ENCODE measurements at places on chromosomes 13 and 19.

DNA sequence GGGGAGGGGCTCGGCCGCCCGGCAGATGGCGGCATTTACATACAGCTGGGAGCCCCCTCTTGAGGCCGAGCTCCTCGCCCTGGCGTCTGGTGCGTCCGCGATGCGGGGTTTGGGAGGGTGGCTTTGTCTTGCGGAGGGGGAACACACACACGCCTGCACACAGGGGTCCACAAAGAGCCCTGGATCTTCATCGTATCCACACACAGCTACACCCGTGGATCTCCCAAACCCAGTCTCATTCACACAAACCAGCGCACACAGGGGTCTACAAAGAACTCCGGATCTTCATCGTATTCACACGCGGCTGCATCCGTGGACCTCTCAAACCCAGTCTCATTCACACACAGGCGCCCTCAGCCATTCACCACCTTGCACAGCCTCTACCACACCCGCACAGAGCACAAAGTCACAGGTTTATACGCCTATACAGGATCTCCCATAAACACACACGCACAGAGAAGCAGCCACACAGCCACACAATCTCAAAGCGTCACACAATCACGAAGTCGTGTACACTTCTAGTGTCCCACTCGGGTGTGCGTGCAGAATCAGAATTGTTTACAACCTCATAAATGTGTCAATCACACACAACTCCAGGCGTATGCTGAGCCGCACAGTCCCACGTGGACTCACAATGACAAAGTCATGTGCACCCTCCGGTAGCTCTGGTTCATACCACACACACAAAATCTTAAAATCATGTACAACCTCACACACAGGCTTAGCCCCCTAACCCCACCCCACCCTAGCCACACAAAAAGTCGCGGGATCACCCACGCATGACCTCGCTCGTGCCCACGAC lies 550 bp upstream of the DLL3 start:
- no peak for DNase-seq

DNA sequence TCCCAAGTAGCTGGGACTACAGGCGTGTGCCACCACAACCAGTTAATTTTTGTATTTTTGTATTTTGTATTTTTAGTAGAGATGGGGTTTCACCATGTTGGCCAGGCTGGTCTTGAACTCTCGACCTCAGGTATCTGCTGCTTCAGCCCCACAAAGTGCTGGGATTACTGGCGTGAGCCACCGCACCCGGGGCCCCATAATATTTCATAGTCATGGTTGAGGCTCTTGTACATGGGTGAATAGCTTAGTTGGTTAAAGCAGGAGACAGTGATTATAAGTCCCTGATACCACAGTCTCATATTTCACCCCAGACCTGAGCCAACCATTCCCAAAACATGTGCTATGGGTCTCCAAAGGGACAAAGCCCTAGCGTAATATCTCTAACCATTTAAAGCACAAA lies 26.1 kb downstream of the MBNL2 start:
- DNase-seq = no peak

DNA sequence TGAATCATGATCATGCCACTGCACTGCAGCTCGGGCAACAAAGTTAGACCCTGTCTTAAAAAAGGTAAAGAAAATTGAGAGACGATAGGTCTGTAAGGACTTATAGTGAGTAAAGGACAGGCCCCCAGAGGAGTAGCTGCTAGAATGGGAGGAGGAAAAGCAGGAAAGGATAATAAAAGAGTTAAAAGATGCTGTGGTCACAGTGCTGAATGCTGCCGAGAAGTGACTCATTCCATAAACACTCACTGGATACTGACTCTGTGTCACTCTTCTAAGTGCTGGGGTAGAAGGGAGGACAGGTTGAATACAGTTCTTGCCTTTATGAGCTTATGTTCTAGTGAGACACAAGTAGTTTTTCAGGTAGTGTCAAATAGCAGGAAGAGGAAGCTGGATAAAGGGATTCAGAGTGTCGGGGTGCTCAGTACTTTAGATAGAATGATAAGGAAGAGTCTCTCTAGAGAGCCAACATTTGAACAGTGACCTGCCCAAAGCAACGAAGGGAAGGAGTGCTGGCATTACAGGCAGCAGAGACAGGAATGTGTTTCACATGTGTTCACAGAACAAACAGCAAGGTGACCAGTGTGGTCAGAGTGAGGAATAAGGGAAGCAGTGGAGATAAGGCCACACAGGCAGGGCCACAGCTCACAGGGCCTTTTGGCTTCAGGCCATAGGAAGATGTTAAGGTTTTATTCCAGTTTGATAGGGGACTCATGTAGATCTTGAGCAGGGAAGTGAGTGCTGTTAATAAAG lies 1240.5 kb downstream of the UQCRFS1 start:
- no peak for DNase-seq

GRCh38 chr13:77437267-77437666 lies 98.2 kb upstream of the SCEL start:
- no peak for DNase-seq

DNA sequence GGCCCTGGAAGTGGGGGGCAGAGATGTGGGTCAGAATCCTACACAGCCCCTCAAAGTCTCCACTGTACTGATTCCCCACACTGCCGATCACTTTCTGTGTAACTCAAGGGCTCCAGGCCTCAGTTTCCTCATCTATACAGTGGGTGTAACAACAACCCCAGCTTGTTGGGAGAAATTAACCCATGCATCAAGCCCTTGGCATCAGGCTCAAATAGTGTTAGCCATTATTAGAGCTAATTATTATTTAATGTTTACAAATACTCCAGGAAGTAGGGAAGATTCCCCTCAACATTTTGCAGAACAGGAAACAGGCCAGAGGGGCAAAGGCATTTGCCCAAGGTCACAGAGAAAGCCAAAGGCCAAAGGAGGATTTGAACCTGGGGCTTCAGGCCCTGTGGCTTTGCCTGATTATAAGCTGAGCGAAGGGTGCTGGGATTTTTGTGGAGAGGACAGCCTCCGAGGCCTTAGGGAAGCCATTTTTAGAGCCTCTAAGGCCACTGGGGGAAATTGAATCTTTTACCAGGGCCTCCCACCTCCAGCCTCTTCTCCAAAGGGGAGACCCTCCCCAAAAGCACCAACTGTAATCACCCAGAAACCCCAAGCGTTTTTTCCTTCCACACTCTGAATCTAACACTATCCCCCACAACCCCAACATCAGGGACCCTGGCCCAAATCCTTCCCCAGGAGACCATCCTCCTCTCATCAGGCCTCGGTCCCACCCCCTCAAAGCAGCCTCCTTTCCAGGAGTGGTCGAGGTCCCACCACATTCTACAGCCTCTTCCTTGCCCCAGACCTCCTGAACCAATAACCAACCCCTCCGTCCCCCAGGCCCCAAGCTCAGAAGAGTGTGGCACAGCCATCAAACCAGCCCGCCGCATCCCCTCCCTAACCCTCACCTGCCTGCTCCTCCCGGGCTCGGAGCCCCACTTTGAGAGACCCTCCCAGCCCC lies 1.1 kb downstream of the FKBP8 start:
- no peak for DNase-seq

- no peak for DNase-seq
These were observed 2.4 kb downstream of the MAG start for GRCh38 chr19:35294328-35294727.

DNA sequence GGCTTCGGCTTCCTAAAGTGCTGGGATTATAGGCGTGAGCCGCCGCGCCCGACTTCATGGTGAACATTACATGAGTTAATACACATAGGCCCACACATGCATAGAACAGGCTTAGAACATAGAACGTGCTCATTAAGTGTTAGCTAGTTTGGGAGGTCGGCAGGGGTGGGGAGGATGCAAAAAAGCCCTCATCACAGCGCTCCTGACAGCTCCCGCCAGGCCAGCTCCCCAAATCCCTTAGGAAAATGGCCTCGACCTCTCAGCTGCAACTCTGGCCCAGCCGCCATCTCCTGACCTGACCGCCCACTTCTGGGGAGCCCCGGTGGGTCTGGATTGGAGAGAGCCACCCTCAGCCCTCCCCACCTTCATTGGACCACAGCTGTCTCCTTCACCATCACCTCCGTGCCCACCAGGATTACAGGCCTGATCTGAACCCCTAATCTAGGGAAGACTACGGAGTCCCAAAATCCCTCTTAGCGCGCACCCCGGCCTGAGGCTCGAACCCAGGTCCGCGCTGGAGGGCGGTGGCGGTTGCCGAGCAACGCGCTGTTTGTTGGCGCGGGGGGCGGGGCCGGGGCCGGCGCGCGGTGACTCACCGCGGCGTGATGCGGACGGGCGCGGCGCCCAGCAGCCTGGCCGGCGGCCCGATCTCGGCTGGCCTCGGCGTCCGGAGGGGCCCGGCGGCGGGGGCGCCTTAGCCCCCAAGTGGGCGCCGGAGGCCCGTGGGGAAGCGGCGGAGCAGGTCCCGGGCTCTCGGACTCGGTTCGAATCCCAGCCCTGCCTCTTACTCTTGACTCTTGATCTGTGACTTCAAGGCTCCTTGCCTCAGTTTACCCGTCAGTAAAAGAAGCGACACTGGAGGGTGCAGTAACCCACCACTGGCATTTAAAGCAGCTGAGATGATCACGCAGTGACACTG lies 26.7 kb upstream of the NANOS3 start:
- no peak for DNase-seq

- DNase-seq = no peak
These were observed 274.5 kb downstream of the LMO7 start for GRCh38 chr13:75910591-75910990.

GRCh38 chr19:14085309-14085995 lies at the start of gene C19orf67:
C19orf67 (minus strand) TSS chr19:14085783; CDS start chr19:14085627, 156 bp downstream.
- no peak for DNase-seq

DNA sequence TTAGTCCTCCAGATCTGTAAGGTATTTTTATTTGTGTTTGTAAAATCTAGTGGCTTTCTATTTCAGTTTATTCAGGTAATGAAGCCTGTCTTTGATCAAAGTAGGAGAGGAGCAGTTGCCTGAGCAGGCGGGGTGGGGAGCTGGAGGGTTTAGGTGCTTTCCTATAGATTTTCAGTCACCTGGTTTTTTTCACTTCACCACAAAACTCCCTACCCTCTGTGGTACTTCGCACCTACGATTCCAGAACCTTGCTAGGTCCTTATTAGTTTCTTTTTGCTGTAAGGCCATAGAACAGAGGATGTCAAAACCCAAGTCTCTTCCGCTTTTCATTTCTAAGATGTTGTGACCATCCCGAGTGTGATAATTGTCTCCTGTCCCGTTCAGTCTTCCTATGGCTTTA lies 26.6 kb downstream of the SLAIN1 start:
- no peak for DNase-seq

- no peak for DNase-seq
These were observed 608 bp downstream of the MYADM start for GRCh38 chr19:53868091-53868891.

DNA sequence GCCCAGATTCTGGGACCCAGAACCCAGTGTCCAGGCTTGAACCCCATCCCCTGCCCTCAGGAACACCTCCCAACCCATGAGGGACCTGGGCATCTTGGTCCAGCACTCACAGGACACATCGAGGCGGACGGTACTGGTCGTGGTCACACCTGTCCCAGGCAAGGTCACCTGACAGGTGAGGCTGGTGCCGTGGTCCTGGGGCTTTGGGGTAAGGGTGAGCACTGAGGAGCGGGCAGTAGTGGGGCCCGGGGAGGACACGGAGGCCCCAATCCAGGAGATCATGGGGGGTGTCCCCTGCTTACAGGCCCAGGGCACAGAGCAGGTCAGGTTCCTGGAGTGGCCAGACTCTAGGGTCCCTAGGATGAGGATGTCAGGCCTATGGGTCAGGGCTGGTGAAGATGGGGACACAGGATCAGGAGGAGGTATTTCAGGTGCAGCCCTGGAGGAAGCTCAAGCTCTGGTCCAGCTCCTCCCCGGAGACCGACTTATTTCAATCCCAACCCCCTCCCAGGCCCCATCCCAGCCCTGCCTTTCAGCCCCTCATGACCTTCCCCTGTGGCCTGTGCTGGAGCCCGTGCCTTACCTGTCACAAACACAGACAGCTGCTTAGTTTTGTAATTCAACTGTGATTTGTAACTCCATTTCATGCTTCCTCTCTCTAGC lies 772 bp downstream of the SIGLEC8 start:
- DNase-seq = no peak

DNA sequence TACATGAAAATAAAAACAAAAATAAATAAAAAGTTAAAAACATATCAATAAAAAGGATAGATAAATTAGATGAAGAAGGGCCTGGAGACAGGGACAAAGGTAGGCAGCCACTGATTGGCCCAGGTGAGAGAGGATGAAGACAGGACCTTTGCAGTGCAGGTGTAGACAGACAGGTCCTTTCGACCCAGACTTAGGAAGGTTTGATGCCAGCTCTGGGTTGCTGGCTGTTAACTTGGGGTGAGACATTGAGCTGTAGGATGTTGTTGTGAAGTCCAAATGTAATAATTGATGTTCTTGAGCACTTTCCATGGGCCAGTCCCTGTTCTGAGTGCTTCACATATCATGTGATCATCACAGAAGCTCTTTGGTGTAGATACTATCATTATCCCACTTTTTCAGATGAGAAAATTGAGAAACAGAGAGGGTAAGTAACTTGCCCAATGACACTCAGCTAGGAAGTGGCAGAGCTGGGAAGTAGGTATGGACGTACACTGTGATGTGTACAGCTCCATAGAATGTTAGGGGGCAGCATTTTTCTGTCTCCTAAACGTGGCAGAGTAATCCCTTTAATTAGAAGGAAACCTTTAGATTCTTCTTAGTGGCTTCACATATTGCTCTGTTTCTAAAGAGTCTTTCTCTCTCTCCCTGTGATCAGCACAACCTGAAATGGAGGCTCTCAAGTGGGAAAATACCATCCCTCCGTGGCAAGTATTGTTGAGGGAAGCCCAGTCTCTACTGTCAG lies 76.0 kb upstream of the STK24 start:
- no peak for DNase-seq

DNA sequence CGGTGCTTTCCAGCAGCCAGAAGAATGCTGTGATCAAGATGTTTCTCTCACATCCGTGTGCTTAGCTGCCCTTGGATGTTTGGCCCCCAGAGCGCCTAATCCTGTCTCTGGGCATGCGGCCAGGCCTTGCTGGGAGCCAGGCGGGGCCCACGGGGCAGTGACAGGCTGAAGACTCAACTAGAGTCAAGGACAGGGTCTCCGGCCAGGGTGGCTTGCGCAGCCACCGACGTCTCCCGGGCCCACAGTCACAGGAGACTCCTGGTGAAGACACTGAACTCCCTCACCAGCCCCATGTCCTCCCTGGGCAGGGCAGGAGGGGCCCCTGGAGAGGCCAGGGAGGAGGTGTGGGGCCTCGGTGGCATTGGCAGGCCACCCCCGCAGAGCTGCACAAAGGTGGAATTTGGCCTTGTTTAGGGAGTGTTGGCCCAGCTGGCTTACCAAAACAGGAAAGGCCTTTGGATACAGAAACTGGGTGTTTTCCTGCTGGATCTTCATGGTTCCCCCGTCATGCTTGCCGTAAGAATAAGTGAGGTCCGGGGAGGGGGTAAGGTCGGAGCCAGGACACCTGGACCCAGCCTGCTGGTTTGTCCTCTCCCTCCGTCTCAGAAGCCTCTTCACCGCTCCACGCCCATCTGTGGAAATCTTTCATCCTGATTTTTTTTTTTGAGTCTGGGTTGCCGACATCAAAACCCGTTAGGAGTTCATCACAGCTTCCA lies 10.0 kb upstream of the NDUFS7 start:
- DNase-seq = no peak

GRCh38 chr19:17811681-17812080 lies 9.6 kb downstream of the INSL3 start:
- no peak for DNase-seq

Data from gastrocnemius medialis (tissue), 4 donors.